ENCODE measurements at places on chromosomes 3 and 15. TPM values are rescaled to one million over a fixed set of nuclear protein-coding genes. Genes with fewer than 3 reads are reported as not detected.

ZCWPW2 gene
- not detected for total RNA-seq

TLR9 gene
- 0.17 TPM for total RNA-seq

SH3GL3 gene
- total RNA-seq = not detected

DNA sequence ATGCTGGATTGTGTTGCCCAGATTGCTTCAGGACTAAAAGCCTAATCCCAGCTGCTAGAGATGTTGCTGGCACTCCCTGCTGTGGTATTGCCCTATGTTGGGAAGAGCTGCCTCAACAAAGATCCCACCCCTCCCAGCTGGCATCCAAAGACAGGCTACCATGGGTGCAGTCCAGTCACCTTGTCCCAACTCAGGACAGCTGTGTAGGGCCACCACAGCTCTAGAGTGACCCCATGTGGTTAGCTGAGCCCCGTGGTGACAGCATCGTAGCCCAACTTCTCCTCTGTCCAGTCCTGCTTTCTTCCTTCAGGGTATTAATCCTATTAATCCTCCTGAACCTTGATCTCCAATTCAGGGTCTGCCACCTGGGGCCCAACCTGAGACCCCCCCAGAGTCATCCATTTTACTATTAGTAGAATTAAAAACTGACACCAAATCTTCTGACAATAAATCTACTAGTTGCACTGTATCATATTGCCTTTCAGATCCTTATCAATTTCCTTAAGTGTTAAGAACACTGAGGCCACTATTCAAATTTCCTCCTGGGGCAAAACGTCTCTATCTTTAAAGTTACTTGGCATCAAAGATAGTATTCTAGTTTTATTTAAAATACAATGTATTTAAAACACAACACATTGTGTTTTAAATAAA, 83.5 kb downstream of the AQP9 start:
- H3K27ac ChIP-seq = no peak overlapping the region
- DNase-seq = no peak
- no peak overlapping the region for H3K4me3 ChIP-seq
- no peaks in the 10 kb centered on the region for H3K4me1 ChIP-seq

- no peak overlapping the region for H3K4me3 ChIP-seq
- no peaks in the 10 kb centered on the region for H3K4me1 ChIP-seq
- no peak overlapping the region for H3K27ac ChIP-seq
- H3K36me3 ChIP-seq = no peaks in the 10 kb centered on the region
- DNase-seq = no peak
Measured at GRCh38 chr3:60571511-60571910, 679.7 kb downstream of the FHIT start.

- no peaks in the 10 kb centered on the region for H3K27me3 ChIP-seq
- no peak overlapping the region for H3K4me3 ChIP-seq
- no peak overlapping the region for H3K27ac ChIP-seq
- DNase-seq = no peak
Measured at GRCh38 chr3:65971293-65972252, 67.1 kb downstream of the MAGI1 start.

DNA sequence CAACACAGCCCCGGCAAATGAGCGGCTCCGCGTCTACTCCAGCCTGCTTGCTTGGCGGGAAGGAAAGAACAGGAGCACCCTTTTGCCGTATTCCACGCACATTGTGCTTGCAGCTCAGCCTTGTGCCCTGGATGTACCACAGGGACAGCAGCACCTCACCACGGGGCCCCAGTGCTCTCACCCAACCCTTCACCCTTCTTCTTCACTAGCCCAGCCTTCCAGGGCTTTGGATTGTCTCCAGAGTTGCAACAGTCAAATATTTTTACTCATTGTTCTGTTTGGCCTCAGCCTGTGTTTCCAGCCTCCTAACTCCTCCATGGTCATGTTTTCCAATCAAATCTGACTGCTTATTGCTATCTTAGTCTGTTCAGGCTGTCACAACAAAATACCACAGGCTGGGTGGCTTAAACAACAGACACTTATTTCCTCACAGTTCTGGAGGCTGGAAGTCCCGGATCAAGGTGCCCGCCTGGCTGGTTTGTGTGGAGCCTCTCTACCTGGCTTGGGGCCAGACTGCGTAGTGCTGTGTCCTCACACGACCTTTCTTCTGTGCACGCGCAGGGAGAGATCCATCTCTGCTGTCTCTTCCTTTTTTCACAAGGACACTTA, 79.2 kb upstream of the ABHD17C start:
- H3K27ac ChIP-seq = no peak overlapping the region
- no peaks in the 10 kb centered on the region for H3K4me1 ChIP-seq
- no peak for DNase-seq
- H3K4me3 ChIP-seq = no peak overlapping the region
- no peaks in the 10 kb centered on the region for H3K36me3 ChIP-seq

- no peak overlapping the region for H3K4me3 ChIP-seq
- H3K27ac ChIP-seq = no peak overlapping the region
Measured at GRCh38 chr3:65521032-65521431, 517.7 kb downstream of the MAGI1 start.

- H3K27ac ChIP-seq = no peak overlapping the region
- no peak overlapping the region for H3K4me3 ChIP-seq
- peaks cover 43% of the 10 kb centered on the region for H3K36me3 ChIP-seq
- DNase-seq = no peak
- peaks cover 16% of the 10 kb centered on the region for H3K4me1 ChIP-seq
- no peaks in the 10 kb centered on the region for H3K27me3 ChIP-seq
Measured at GRCh38 chr3:66442254-66443117, 58.3 kb downstream of the LRIG1 start.

DNA sequence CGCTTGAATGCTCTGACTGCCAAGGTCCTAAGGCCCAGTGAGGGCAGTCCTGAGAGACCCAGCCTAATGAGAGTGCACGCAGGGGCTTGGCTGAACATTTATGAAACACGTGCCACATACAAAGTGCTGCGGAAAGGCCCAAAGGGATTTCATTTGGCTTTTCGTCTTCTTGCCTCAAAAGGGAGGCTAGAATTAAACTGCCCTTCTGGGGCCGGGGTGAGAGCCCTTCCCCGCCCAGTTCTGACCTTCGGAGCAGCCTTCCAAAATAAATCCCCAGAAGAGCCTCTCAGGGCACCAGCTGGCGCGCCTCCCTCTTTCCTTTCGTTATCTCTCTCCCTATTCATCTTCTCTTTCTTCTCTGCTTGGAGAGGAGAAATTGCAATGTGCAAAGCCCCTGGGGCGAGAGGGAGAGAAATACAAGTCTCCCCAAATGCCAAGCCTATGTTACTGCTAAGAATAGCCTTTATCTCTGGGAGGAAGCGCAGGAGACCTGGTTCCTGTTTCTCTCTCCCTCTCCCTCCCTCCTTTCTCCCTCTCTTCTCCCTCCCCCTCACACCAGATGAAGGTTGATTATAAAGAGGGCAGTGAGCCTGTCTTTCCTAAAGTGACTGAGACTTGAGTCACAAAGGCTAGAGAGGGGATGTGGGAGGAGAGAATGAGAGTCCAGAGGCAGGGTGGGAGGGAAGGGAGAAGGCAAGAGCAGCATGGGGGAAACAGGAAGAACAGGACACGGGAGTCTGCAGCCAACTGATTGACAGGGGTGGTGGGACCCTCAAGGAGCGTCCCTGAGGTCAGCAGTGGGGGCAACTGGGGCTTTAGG, 36.7 kb upstream of the NDUFB4 start:
- peaks cover 9% of the 10 kb centered on the region for H3K27me3 ChIP-seq
- no peak for DNase-seq
- H3K27ac ChIP-seq = peak overlapping the region; percentile 51
- H3K36me3 ChIP-seq = no peaks in the 10 kb centered on the region
- H3K4me3 ChIP-seq = peak overlapping the region; percentile 76

DNA sequence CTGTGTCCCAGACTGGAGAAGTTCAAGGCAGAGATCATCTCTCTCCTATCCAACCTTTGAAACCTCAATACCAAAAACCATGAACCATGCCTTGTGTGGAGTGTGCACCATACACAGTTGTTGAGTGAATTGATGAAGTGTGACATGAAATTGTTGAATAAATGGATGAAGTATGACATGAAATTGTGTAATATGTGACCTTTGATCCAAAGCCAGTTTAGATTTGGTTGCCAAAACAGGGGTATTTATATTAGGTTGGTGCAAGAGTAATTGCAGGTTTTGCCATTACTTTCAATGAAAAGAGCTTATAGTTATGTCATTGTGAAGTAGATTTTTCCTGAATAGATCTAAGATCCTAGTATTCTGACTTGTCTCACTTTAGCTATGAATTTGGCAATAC, 3.1 kb upstream of the MAGI1 start:
- DNase-seq = no peak
- H3K27me3 ChIP-seq = peaks cover 50% of the 10 kb centered on the region
- H3K4me3 ChIP-seq = no peak overlapping the region
- no peak overlapping the region for H3K27ac ChIP-seq

- DNase-seq = peak; percentile 75
- H3K27ac ChIP-seq = peak overlapping the region; percentile 70
- peaks cover 27% of the 10 kb centered on the region for H3K36me3 ChIP-seq
- no peaks in the 10 kb centered on the region for H3K27me3 ChIP-seq
- H3K4me1 ChIP-seq = peaks cover 40% of the 10 kb centered on the region
Measured at GRCh38 chr3:196563721-196564225, 4.6 kb downstream of the WDR53 start.

GRCh38 chr3:126127452-126127851, 43.5 kb upstream of the SLC41A3 start:
- H3K4me1 ChIP-seq = no peaks in the 10 kb centered on the region
- no peaks in the 10 kb centered on the region for H3K36me3 ChIP-seq
- H3K4me3 ChIP-seq = no peak overlapping the region
- H3K27ac ChIP-seq = no peak overlapping the region
- H3K27me3 ChIP-seq = no peaks in the 10 kb centered on the region
- DNase-seq = no peak

DNA sequence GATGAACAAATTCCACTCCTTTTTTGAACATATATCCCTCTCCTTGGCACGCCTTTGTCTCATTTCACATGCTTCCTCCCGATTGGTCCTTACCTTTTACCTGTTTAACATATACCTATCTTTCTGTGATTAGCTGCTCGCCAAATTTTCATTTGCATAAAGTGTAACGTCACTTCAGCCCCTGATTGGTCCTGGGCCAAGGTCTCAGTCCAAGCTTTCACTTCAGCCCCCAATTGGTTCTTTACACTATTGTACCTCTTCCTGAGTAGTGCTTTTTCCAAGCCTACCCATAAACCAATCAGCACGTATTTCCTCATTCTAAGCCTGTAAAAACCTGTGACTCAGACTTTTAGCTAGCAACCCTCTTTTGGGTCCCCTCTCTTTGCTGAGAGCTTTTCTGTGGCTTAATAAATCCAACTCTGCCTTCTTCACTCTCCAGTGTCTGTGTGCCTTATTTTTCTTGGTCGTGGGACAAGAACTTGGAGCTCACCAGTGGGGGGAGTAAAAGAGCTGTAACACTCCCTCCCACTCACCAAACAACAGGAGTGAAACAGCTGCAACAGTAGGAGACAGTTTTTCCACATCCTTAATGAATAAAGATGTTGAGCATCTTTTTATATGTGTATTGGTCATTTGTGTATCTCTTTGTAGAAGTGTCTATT, 584 bp upstream of the XCR1 start:
- H3K4me3 ChIP-seq = no peak overlapping the region
- H3K36me3 ChIP-seq = peaks cover 10% of the 10 kb centered on the region
- peak; percentile 37 for DNase-seq
- peaks cover 4% of the 10 kb centered on the region for H3K4me1 ChIP-seq

- H3K36me3 ChIP-seq = no peaks in the 10 kb centered on the region
- no peak for DNase-seq
- no peak overlapping the region for H3K4me3 ChIP-seq
- no peaks in the 10 kb centered on the region for H3K4me1 ChIP-seq
Measured at GRCh38 chr3:128270559-128271492, 117.5 kb downstream of the EEFSEC start.

GRCh38 chr3:197994736-197995135, 34.7 kb downstream of the LMLN start:
- no peaks in the 10 kb centered on the region for H3K36me3 ChIP-seq
- DNase-seq = no peak
- H3K4me1 ChIP-seq = no peaks in the 10 kb centered on the region
- H3K4me3 ChIP-seq = no peak overlapping the region
- no peak overlapping the region for H3K27ac ChIP-seq

DNA sequence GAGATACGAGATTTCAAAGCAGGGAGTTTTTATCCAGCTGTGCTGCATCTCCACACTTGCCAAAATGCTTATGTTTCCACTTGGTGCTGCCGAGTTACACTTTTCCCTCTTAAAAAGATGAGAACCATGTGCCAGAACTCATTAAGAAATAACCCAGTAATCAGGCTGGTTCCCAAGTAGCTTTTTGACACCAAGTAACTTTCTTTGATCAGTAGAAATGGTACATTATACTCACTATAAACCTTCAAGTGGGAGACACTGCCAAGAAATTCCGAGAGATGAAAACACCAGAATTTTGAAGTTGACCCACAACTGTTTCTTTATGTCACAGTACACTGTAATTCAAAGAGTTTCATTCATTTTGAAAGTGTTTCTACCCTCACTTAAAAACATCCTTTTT, 164.6 kb upstream of the CCDC54 start:
- no peaks in the 10 kb centered on the region for H3K36me3 ChIP-seq
- H3K4me1 ChIP-seq = peaks cover 4% of the 10 kb centered on the region
- DNase-seq = no peak
- peaks cover 15% of the 10 kb centered on the region for H3K27me3 ChIP-seq

DNA sequence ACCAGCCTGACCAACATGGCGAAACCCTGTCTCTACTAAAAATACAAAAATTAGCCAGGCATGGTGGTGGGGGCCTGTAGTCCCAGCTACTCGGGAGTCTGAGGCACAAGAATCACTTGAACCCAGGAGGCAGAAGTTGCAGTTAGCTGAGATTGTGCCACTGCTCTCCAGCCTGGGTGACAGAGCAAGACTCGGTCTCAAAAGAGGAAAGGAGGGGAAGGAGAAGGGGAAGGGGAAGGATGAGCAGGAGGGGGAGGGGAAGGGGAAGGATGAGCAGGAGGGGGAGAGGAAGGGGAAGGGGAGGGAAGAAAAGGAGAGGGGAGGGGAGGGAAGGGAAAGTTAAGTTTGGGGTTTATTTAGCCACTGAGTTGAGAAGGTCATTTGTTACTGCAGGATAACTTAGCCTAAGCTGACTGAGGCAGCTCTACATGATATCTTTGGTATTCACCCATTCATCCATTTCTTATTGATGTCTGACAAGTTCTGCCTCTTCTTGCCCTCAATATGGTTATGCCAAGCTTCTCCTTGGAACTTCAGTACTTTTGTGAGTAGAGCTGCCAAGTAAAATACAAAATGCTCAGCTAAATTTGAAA, 15.9 kb upstream of the ABHD2 start:
- no peak for DNase-seq
- H3K27ac ChIP-seq = no peak overlapping the region
- no peak overlapping the region for H3K4me3 ChIP-seq
- peaks cover 23% of the 10 kb centered on the region for H3K4me1 ChIP-seq
- H3K27me3 ChIP-seq = no peaks in the 10 kb centered on the region
- peaks cover 6% of the 10 kb centered on the region for H3K36me3 ChIP-seq

DNA sequence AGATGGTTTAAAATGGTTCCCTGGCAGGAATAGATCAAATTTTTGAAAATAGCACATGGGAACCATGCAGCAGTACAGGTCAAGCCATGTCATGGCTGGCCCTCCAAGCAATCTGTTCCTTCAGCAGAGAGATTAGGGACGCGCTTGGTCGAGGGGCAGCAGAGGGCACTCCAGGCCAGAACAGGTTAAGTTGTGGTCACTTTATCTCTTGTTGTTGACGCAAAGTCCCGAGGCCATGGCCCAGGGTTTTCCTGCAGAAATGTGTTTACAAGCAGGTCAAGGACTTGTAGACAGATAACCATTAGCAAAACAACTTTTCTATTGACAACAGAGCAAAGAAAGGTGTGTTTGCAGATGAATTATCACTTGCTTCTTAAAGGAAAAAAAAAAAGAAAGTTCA, 570.0 kb upstream of the NR2F2 start:
- H3K4me3 ChIP-seq = no peak overlapping the region
- no peak for DNase-seq
- H3K27me3 ChIP-seq = peaks cover 8% of the 10 kb centered on the region
- no peaks in the 10 kb centered on the region for H3K36me3 ChIP-seq
- no peak overlapping the region for H3K27ac ChIP-seq

All from activated CD4-positive, alpha-beta T cell treated with anti-CD3 and anti-CD28 coated beads, Interleukin-2, amount 10 ng/mL, durations not matched to agents 24 days and 14 days (primary cell).